ENCODE measurements at places on chromosomes 4 and X.

DNA sequence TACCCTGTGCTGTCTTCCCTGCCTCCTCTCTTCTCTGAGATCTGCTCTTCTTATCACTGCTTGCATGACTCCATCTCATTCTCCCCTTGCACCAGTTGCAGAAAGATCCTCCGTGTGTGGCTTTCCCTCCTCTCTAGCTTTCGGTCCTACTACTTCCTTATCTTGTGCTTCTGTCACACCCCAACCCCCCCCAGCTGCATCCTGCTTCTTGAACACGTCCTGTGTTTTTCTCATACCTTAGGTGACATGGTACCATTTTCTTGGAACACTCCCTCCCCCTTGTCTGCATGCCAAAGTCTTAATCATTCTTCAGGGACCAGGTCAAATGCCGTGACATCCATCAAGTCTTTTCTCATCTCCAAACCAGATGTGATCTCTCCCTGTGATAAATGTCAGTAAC, 46.4 kb downstream of the FHL1 start:
- no peak for DNase-seq

- DNase-seq = no peak
These were observed 1222.9 kb upstream of the PRKX start for GRCh38 chrX:4936315-4936714.

- no peak for DNase-seq
These were observed 14.3 kb upstream of the RAB9B start for GRCh38 chrX:103846386-103846785.

DNA sequence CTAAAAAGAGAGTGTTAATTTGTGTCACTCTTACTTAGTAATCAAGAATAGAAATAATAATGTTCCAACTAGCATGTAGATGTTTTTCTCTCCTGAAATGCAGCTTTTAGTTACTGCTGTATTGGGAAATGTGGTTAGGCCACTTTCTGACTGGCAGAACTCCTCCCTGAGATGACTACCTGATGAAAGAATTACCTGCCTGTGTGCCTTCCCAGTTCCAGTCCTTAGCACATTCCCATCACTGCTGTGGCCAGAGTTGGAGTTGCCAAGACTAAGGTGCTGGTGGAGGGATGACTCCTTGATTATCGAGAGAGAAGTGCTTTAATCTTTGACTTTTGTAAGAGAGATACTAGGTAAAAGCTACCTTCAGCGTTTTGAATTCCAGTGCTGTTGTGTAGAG, 9.5 kb downstream of the GAB1 start:
- DNase-seq = no peak

- DNase-seq = peak; percentile 22
These were observed 74.1 kb downstream of the NBDY start for GRCh38 chrX:56802921-56803849.

DNA sequence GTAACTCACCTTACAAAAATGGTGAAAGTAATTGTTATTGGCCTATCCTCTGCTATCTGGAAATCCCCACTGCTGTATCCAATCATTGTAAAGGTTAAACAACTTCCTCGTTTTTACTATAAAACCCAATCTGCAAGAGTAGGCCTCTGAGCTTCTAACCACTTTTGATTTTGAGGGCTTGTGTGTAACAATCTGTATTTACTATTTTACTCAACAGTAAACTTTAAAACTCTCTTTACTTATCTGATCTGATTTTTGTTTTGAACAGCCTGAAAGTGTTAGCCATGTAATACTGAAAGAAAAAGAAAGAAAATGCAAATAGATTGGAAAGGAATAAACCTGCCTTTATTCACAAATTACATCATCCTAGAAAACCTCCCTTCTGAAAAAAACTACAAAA, 63.1 kb downstream of the SLC10A7 start:
- DNase-seq = no peak

GRCh38 chrX:103941201-103941975, 21.0 kb upstream of the TMSB15B start:
- DNase-seq = no peak

GRCh38 chrX:41661366-41662095, 27.2 kb upstream of the GPR34 start:
- no peak for DNase-seq

DNA sequence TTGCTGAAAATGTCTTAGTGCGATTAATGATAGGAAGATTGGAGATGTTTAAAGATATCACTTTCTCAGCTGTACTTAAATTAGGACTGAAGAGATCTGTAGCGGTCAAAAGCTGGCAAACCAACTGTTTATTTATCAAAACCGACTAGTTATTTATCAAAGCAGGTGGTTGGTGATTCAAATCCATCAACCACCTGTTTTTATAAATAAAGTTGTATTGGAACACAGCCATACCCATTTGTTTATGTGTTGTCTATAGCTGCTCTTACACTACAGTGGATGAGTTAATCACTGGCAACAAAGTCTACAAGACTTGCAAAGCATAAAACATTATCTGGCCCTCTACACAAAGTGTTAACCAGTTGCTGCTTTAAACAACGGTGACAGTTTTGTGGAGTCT, 76.8 kb downstream of the IL15 start:
- no peak for DNase-seq

GRCh38 chr4:93334003-93334402, 494.6 kb upstream of the ATOH1 start:
- no peak for DNase-seq

DNA sequence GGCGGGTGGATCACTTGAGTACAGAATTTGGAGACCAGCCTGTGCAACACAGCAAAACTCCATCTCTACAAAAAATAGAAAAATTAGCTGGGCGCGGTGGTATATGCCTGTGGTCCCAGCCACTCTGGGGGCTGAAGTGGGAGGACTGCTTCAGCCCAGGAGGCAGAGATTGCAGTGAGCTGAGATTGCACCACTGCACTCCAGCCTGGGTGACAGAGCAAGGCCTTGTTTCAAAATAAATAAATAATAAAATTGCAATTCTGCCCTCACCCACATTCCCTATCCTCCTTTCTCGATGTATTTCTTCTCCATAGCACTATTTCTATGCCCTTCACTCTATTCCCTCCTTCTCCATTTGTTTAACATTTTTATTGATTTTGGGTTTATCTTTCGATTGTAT, 8.7 kb upstream of the SLAIN2 start:
- no peak for DNase-seq

- DNase-seq = no peak
These were observed 1080.9 kb downstream of the FAT4 start for GRCh38 chr4:126395664-126396063.

Measured in neural crest cell (in vitro differentiated cells).